K562 (cell line): ENCODE measurements at places on chromosomes 11 and 22. TPM values are rescaled to one million over a fixed set of nuclear protein-coding genes. Genes with fewer than 3 reads are reported as not detected.

DNA sequence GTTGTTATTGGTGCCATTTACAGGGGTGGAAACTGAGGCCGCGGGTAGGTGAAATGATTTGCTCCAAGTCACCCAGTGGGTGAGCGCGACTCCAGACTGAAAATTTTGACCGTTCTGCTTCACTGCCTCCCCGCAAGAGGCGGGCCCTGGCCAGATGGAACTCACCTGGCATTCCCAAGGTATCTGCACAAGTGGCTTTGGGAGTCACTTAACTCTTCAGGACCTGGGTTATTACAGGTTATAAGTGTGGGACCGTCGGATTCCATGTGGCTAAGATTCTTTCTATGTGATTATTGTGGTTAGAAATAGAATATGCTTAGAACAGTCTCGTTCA is 598 bp downstream of the CABIN1 start:
- H3K27me3 ChIP-seq, result no peaks in the 10 kb centered on the region
- H3K27ac ChIP-seq, result peak overlapping the region; percentile 59
- peaks cover 23% of the 10 kb centered on the region; the same call in 2 of the 3 replicates for H3K4me1 ChIP-seq
- peaks cover 5% of the 10 kb centered on the region; the same call in 1 of the 3 replicates for H3K36me3 ChIP-seq
- DNase-seq, result no peak

Gene HTR3B
- total RNA-seq, result not detected in 2 replicates

Gene NECTIN1
- 0.53 and 0.74 TPM in 2 replicates for total RNA-seq

DNA sequence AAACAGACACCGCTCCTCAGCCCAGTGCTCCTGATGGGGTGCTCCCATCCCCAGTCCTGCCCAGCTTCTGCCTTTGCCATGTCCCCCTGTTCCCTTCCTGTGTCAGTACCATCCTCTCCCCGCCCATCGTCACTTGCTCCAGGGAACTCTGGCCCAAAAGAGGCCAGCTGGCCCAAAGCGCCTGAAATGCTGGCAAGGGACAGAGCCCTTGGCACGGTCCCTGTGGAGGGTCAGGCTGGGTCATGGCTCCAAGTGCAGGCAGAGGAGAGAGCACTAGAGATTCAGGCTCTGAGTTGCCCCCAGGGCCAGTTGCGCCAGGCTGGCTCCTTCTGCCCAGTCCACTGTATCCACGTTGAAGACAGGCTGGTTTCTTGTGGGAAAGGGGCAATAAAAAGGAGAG is 8.4 kb upstream of the HDHD5 start:
- H3K27ac ChIP-seq, result no peak overlapping the region
- no peaks in the 10 kb centered on the region for H3K36me3 ChIP-seq
- H3K27me3 ChIP-seq, result peaks cover 16% of the 10 kb centered on the region
- no peak overlapping the region for H3K4me3 ChIP-seq
- no peaks in the 10 kb centered on the region; the same call in 1 of the 3 replicates for H3K4me1 ChIP-seq
- no peak for DNase-seq

Gene SCGB1A1
- 0.55 and 1.1 TPM in 2 replicates for total RNA-seq

Gene NXPE4
- total RNA-seq, result not detected in 2 replicates

Gene SERPIND1
- total RNA-seq, result 0.09 and 0.22 TPM in 2 replicates

Gene TENM4
- total RNA-seq, result 0.16 and 0.92 TPM in 2 replicates

GRCh38 chr11:120985718-120986569 is 38.0 kb upstream of the TBCEL start:
- H3K36me3 ChIP-seq, result no peaks in the 10 kb centered on the region
- peaks cover 5% of the 10 kb centered on the region for H3K4me1 ChIP-seq
- DNase-seq, result peak; percentile 34
- no peak overlapping the region for H3K4me3 ChIP-seq
- peaks cover 28% of the 10 kb centered on the region for H3K27me3 ChIP-seq
- H3K27ac ChIP-seq, result no peak overlapping the region

GRCh38 chr11:11780858-11781257 is 60.9 kb upstream of the USP47 start:
- DNase-seq, result no peak
- H3K36me3 ChIP-seq, result no peaks in the 10 kb centered on the region

GRCh38 chr11:82305123-82305522 is 428.5 kb downstream of the FAM181B start:
- H3K4me3 ChIP-seq, result no peak overlapping the region
- no peaks in the 10 kb centered on the region for H3K27me3 ChIP-seq
- H3K27ac ChIP-seq, result no peak overlapping the region
- DNase-seq, result no peak
- H3K36me3 ChIP-seq, result no peaks in the 10 kb centered on the region

Gene DDX25
- not detected in 2 replicates for total RNA-seq

- peaks cover 7% of the 10 kb centered on the region; the same call in 1 of the 3 replicates for H3K27me3 ChIP-seq
- no peak overlapping the region for H3K4me3 ChIP-seq
- no peak for DNase-seq
- no peaks in the 10 kb centered on the region; the same call in 1 of the 2 replicates for H3K4me1 ChIP-seq
- H3K36me3 ChIP-seq, result no peaks in the 10 kb centered on the region
Observed at GRCh38 chr11:72179804-72180396, 12.0 kb upstream of the FOLR1 start.
